ENCODE measurements at places on chromosomes 7 and 10.
A peak's percentile ranks its signal among the peaks of the same experiment; 100 is the strongest.

DNA sequence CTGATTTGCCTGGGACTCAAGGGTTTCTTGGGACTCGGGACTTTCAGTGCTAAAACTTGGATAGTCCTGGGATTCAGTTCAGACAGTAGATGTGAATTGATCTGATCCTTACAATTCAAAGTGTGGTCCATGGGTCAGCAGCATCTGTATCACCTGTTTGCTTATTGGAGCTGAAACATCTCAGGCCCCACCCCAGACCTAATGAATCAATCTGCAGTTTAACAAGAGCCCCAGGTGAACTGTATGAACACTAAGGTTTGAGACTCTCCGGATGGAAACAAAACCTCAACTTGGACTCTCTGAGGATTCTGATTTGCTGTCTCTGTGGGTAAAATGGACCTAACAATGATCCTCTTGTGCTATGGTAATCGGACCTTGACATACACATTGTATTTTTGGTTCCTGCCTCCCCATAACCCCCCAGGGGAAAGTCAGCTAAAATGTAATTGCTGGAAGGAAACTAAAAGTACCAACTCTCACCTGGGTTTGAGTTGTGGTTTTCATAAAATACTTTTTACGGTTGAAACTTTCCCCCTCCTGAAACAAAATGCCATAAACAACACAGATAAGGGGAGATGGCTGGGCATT, 11.7 kb downstream of the CYP26A1 start:
- DNase-seq, result peak; percentile 38

DNA sequence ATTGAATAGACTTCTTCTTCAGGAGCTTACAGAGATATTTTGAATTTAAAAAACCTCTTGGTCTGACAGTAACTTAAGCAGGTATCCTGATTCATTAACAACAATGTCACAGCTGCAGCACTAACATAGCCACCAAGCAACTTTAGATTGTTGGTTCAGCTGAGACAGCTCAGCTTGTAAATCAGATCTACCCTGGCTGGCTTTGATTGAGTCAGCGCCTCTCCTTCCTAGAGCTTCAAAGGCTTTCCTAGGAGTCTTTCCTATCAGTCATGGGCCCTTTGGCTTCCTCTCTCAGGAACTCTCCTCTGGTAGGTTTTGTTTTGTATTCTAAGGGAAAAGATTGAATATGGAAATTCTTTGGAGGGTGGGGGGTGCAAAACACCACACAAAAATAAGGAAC, 70.7 kb upstream of the STEAP4 start:
- no peak for DNase-seq

- DNase-seq, result no peak
Observed at GRCh38 chr10:47438857-47439474, 44.9 kb downstream of the ANXA8 start.

- DNase-seq, result peak; percentile 34
Observed at GRCh38 chr10:1661859-1662437, 75.4 kb downstream of the ADARB2 start.

DNA sequence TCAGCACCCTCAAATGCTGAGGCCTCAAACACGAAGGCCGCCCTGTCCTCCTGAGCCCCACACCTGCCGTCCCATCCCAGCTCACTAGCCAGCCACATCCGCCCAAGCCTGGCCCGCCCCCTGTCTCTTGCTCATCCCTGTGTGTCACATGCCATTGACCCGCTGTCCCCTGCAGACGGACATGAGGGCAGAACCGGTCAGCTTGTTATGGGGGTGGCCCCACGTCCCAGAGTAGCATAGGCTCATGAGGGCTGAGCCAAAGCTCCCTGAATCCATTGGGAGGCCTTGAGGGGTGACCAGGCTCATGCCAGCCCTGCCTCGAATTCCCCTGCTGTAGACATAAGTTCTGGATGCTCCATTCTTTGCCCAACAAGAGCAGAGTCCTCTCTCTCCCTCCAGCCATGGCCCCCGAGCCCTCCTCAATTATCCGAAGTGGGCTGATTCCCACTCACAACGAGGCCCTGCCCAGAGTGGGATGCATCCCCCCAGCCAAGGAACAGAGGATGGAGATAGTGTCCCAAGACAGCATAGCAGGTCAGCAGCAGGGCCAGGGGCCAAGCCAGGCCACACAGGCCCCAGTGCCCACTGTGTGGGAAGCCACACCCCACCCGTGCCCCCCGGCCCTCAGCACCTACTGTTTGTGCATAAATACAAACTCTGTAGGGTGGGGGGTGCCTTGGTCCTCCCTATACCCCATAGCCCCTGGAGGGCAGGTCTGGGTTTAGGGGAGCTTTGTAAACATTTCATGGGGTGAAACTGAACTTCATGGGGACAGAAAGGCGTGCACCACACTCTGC, 42.1 kb downstream of the EBF3 start:
- no peak for DNase-seq

DNA sequence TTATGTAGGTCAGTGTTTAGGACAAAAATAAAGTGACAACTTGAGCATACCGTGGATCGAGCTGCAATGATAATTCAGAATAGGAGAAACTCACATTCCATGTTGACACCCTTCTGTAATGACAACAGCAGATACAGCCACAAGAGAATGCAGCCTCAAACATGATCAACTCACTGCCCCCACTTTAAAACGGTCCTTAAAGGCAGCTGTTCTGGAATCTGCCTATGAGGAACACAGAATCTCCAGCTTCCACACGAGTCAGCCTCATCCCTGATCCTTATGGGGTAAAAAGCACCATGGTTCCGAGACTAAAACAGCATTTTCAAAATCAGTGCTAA, 32.5 kb upstream of the DAGLB start:
- no peak for DNase-seq

GRCh38 chr7:6382817-6383216, 64.9 kb downstream of the DAGLB start:
- DNase-seq, result no peak

- DNase-seq, result no peak
Observed at GRCh38 chr10:121033366-121033765, 182.2 kb downstream of the WDR11 start.

- DNase-seq, result no peak
Observed at GRCh38 chr7:29953726-29954347, 35.8 kb downstream of the SCRN1 start.

GRCh38 chr7:14892961-14893360, 9.6 kb downstream of the DGKB start:
- DNase-seq, result no peak

- no peak for DNase-seq
Observed at GRCh38 chr10:93030409-93030808, 30.2 kb upstream of the CYP26C1 start.

GRCh38 chr10:69498711-69499471, 47.6 kb downstream of the TSPAN15 start:
- no peak for DNase-seq

DNA sequence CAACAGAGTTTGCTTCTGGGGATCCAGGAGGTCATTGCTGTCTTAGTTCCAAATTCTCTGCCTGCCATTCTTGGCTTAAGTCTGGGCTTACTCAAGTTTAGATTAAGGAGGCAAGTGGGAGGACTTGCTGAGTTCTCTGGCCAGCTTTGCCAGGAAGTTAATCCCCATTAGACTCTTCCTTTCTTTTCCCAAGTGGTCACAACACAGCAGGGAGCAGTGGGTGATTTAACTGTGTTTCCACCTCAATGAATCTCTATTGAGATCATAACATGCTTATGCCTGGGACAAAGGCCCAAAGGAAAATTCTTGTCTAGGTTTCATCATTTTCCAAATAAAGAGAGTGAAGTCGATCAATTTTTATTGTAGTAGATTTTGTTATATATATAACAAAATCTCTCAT, 1159.6 kb downstream of the SORCS3 start:
- DNase-seq, result no peak

DNA sequence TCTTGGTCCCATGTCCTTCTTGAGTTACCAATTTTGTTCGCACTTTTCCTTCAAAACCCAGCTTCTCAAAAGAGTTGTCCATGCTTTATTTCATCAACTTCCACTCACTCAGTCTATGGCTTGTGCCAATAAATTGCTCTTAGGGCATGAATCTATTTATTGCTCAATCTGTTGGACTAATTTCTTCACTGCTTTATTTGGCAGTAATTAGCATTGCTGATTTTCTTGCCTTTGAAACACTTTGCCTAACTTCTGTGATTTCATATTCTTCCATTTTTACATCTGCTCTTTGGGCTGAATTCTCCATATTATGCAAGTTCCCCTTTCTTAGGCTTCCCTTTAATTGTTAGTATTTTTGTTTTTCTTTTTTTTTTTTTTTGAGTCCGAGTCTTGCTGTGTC, 16.8 kb downstream of the DLD start:
- no peak for DNase-seq

DNA sequence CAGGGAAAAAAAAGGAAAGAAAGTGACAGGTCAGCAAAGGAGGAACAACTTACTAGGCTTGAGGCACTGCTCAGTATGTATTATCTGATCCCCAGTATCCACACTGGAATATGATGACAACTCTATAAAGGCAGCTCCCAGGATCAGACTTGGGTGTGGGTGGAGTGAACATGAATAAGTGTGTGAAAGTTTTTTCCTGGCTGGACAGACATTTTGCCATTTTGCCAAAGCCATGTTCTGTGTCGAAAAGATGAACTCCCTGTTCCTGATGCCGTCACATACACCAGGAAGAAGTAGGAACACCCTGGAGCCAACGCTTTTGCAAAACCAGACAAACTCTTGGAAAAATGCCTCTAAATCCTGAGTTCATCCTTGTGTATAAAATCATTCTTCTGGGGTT, 143.2 kb upstream of the MEOX2 start:
- DNase-seq, result no peak

- no peak for DNase-seq
Observed at GRCh38 chr10:125550362-125550761, 132.6 kb downstream of the TEX36 start.

DNA sequence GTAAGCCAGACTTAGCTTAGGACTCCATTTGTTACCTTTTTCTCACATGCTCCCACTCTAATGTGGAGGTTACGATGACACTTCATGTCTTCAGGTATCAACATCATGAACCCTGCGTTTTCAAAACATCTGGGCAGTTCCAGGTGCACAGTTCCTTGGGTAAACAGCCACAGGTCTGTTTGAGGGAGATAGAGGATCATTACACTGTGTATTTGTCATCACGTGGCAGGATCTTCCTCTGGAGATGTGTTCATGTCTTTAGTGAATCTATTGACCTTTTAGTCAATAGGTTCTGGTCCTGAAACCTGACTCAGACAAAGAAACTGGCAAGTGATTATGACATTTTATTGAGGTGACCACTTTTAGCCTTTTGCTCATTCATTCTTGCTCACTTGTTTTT, 145.5 kb downstream of the ANKRD7 start:
- DNase-seq, result no peak

DNA sequence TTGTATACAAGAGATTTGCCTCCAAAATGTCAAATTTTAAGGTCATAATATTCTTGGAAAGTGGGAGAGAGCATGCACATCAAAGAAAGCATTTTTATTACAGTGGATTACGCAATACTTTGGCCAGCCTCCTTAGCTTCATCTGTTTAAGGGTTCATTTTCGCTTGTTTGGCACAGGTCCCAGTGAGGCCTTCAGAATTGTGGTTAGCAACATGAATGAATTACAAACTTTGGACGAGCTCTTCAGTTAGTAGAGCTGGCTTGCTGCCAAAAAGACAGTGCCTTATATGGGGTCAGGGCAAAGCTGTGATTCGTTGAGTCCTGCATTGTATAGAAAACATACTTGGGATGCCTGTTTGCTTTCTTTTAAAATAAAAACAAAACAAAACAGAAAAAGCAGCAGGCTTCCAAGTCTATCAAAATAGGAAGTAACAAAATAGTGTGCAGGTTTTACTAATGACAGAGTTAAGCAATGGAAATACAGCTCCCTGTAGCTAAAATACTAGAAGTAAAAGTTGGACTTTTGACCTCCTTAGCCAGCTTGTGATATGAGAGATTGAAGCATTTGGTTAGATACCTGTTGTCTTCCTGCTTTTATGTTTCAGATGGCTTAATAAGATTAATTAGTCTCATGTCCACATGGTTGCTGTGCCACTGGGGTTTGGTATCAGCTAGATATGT, 190.8 kb downstream of the MLLT10 start:
- peak; percentile 59 for DNase-seq

DNA sequence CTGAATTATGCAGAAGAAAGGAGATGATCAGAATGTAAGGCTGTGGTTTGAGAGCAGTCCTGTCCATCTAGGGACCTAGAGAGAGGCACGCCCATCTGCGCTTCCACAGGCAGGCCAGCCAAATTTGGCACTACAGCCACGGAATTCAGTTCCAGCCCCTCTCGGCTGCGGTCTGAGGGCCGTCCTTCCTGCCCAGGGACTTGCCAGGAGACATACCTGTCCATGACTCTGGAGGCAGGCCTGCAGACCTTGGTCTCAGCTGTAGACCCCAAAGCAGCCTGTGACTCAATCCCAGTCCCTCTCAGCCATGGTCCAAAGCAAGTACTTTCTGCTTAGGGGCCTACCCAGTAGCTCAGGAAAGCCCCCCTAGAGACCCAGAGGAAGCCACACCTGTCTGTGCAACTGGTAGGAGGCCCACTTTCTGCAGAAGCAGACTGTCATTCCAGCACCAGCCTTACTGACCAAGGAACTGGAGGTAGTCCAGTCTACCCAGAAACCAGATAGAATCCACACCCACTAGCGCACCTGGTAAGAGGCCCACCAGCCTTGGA, 720.9 kb downstream of the PARD3 start:
- no peak for DNase-seq

GRCh38 chr7:46169384-46169755, 248.3 kb upstream of the IGFBP3 start:
- no peak for DNase-seq

GRCh38 chr7:133641436-133641835, 388.6 kb downstream of the EXOC4 start:
- DNase-seq, result no peak

DNA sequence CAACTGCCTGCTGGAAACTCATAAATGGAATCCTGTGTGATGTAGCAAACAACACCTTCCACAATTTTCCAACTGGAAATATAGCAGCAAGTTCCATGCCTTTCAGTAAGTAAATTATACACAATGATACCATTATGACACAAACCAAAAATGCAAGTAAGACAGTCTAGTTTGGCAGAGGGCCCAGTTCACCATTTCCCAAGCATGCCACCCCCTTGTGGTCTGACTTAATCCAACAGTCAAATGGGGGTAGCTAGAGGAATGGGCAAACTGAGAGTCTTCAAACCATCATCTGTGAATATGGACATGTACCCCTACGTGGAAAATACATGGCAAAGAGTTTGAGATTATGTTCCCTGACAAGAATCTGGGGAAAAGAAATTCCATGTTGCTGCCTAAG, 137.6 kb upstream of the VWC2 start:
- no peak for DNase-seq

- DNase-seq, result no peak
Observed at GRCh38 chr10:132162590-132163277, 24.0 kb upstream of the DPYSL4 start.

- DNase-seq, result no peak
Observed at GRCh38 chr10:107687701-107688100, 523.2 kb upstream of the SORCS1 start.

- no peak for DNase-seq
Observed at GRCh38 chr10:90887555-90887954, 15.8 kb downstream of the RPP30 start.

DNA sequence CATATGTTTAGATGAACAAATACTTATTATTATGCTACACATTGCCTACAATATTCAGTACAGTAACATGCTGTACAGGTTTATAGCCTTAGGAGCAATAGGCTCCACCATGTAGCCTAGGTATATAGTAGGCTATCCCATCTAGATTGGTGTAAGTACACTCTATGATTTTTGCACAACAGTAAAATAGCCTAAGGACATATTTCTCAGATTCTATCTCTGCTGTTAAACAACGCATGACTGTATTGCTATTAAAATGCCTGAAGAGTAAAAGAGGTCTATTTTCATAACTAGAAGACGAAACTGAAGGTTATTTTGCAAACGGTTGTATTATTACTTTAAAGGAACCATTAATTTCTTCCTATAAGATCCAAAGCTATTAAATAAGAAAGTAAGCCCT, 88.3 kb downstream of the SEMA3A start:
- no peak for DNase-seq
